Aorta (tissue), 5 donors: ENCODE measurements at places on chromosomes 11 and 22.

DNA sequence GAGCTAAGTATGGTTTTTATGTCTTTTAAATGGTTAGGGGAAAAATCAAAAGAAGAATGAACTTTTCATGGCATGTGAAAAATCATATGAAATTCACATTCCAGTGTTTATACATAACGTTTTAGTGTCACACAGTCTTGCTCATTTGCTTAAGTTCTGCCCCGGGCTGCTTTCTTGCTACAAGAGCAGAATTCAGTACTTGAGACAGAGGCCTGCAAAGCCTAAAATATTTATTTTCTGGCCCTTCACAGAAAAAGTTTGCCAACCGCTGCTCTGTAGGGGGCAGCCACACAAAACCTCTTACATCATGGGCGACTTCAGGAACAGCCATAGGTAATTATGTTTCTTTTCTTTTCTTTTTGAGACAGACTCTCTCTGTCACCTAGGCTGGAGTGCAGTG lies 1.0 kb upstream of the ATG2A start:
- no peak for DNase-seq

DNA sequence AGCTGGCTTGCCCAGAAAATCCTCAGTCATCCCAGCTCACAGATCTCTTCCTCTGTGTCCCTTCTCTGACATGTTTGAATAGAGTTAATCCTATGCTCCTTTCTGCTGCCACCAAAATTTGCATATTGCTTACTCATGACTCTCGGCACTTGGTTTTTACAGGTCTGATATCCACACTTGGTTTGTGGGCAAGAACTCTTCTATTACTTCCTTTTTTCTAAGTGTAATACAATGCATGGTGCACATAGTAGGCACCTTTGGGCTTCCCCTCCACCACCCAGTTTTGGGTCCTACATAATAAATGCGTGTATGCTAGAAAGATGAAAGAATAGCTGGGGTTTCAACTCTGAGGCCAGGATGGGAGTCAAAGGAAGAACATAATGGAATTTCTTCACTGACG lies 69.7 kb upstream of the GRK3 start:
- DNase-seq, result no peak

- DNase-seq, result no peak
These were observed 711 bp upstream of the PHF21B start for GRCh38 chr22:45010532-45010900.

DNA sequence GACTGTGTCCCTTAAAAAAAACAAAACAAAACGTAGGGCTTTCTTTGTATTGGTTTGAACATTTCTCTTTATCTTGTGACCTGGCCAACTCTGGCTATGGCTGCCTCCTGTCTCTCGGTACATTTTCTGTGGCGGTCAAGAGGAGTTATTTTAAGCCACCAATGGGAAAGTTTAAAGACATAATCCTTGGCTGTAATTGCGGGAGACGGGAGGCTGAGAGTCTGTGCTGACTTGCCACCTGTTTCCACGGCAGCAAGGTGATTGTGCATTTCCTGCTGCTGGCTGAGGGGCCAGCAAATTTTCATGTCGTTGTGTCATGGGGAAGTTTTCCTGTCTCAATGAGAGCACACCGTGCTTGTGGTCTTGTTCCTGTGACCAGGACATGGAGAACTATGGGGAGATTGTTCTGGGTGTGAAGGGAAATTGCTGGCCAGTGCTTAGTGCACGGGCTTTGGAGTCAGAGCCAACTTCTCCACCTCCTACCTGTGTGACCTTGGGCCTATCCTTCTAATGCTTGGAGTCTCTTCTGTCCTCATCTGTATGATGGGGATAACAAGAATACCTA lies 11.0 kb downstream of the PTPRJ start:
- DNase-seq, result peak; percentile 19

DNA sequence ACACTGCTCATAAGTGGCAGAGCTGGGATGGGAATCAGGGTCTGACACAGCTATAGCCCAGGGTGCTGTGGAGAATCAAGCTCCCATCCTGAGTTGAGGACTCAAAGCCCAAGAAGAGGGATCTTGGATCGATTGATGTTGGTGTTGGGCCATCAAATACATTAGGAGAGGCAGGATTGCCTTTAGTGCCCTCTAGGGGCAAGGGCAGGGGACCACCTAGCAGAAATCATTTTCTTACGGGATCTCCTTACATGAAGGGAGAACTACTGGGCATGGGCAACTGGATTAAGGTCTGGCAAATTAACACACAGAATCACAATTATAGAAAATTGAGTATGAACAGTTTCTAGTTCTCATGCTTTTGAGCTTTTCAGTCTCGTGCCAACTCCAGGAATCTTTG lies 24.9 kb upstream of the EMSY start:
- DNase-seq, result no peak

DNA sequence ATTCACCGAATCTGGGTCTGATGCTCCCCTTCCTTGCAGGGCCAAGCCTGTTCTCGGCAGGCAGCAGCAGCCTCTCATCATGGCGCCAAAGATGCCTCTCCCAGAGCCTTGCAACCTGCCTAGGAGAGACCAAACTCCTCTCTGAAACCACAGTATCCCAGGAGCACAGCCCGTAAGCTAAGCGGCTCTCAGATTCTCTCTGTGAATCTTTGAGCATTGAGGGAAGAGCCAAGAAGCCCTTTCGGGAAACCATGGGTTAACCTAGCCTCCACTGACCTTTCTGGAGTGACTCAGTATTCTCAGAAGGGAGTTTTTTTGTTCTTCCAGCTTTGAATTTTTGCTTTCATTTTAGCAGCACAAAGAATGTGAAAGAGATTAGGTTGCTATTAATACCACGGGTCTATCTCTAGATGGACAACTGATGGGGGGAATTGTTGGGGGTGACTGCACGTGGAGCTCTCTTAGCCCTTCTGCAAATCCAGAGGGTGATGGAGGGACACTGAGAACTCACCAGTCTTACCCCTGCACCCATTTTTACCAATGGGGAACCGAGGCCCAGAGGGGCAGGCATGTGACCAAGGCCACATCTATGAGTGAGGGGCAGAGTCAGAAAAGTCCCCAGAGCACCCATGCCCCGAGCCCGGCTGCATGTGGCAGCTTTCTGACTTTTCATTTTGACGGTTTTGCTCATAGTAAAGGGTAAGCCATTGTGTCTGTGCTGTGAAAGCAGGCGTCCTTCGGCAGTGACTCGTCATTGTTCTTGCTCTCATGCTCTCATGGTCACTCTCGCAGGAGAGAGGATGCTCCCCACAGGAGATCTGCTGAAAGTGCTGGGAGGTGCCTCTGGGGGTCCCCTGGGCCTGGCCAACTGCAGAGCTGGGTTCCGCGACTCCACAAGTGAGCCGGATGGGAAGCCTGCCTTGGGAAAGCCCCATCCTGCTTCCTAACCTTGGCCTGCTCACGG lies 36.0 kb downstream of the IRAG1 start:
- DNase-seq, result no peak
